ENCODE measurements at places on chromosomes 2 and 18.

DNA sequence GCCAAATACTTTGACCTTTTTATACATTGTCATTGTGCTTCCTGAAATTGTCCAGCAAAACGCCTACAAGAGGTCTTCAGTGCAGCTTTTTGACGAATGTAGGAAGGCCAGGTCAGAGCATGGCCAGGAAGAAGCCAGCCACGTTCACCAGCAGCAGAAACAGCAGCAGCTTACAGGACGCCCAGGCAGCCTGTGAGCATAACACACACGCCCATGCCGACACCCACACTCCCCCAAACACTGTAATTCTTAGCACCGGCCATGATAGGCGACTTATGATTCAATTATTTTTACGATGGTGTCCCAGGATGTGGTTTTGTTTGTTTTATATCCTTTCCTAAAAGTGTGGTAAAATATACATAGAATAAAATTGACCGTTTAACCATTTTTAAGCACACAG, 249.1 kb upstream of the SALL3 start:
- no peak for DNase-seq

GRCh38 chr2:44674473-44675284, 266.8 kb upstream of the SIX3 start:
- DNase-seq: no peak

- DNase-seq: no peak
These were observed 419.4 kb downstream of the DCDC2C start for GRCh38 chr2:4122726-4123125.

DNA sequence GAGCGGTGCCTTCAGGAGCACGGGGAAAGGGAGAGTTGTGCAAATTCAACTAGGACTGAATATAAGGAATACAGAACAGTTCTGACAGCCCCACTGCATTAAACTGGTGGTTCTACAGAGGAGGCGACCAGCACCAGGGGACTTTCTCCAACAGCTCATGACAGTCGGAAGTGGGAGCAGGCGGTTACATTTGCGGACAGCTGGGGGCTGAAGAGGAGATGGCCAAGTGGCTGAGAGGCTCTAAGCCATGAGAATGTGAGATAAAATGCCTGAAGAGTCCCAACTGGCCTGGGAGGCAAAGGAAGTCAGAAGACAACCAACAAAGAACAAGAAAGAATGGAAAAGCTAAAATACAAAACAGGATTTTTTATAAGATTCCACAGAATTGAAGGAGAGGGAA, 141.3 kb downstream of the L3MBTL4 start:
- no peak for DNase-seq

GRCh38 chr2:46434851-46435273, 44.5 kb upstream of the TMEM247 start:
- DNase-seq: no peak

- DNase-seq: no peak
These were observed 5.8 kb upstream of the ADNP2 start for GRCh38 chr18:80103231-80103630.

DNA sequence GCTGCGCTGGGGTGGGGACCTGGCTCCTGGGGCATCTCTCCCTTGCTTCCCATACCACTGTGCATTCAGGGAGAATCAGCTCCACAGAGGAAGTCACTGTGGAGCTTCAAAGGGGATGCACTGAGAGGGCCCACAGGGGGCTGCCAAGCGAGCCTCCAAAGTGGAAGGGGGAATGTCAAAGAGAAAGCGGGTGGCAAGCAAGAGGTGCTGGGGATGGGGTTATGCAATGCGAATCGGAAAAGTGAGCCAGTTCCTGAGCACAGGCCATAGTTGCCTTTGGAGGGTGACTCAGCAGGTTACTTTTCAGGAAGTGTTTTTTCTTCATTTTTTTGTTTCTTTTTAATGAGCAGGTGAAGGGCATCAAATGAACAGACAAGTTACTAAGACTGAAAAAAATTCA, 17.6 kb downstream of the PMAIP1 start:
- no peak for DNase-seq

GRCh38 chr2:241489733-241490680, 18.4 kb downstream of the STK25 start:
- DNase-seq: no peak

GRCh38 chr2:48170281-48170680, 264.0 kb upstream of the FBXO11 start:
- DNase-seq: no peak

GRCh38 chr18:46148810-46149209, 44.6 kb downstream of the HAUS1 start:
- DNase-seq: no peak

DNA sequence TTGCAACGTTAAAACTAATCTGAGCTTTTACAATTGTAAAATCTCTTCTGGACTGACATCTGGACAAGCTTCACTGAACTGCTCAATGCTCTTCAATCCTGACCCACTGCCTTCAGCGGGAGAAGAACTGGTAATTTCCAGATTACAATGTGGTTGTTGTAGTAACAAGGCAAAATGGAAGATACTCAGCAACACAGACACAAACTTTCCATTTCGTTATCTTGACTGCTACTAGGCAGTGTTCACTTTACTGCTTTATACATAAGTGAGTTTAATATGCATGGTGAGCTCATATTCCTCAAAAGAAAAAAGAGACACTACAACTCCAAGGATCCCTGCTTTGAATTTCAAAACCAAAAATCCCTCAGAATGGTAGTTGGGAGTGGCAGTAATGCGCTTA, 51.9 kb downstream of the GRB14 start:
- DNase-seq: no peak

GRCh38 chr2:127641133-127641532, 4.8 kb upstream of the GPR17 start:
- no peak for DNase-seq

GRCh38 chr18:361941-362310, 94.1 kb upstream of the THOC1 start:
- no peak for DNase-seq

DNA sequence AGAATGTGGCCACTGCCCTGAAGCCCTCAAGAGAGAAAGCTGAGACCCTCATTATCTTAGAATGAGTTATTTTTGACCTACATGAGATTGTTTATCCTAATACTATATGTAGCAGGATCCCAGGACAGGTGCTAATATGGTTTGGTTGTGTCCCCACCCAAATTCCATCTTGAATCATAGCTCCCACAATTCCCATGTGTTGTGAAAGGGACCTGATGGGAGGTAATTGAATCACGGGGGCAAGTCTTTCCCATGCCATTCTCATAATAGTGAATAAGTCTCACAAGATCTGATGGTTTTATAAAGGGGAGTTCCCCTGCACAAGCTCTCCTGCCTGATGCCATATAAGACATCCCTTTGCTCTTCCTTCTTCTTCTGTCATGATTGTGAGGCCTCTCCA, 76.8 kb downstream of the CCBE1 start:
- DNase-seq: no peak

DNA sequence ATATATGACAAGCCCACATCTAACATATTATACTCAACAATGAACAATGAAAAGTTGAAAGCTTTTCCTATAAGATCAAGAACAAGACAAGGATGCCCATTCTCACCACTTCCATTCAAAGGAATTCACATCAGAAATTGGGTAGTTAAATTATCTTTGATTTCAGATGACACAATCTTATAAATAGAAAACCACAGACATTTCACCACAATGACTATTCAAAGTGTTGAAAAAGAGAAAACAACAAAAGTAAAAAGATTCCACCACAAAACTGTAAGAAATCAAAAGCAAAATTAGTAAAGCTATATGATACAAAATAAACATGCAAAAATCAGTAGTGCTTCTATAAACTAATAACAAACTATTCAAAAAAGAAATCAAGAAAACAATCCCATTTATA, 279.7 kb upstream of the MYT1L start:
- DNase-seq: no peak

DNA sequence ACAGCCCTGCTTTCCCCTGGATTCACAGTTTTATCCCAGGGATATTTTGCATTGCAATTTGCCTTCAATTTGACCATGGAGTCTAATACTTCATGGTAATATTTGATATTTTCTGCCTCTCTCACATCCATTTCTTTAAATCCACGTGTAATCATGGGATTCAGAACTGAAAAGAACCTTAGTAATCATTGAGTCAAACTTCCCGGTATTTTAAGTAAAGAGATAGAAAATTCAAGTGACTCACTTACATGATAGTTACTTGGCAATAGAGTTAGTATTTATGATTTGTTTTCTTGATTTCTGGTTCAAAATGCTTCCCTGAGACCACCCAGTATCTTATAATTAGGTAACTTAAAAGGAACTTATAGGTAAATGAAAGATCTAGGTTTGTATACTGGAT, 33.7 kb upstream of the CDC42EP3 start:
- DNase-seq: no peak

- no peak for DNase-seq
These were observed 42.4 kb upstream of the MTIF2 start for GRCh38 chr2:55311444-55311870.

- no peak for DNase-seq
These were observed 28.9 kb downstream of the ZNF532 start for GRCh38 chr18:58893388-58894099.

DNA sequence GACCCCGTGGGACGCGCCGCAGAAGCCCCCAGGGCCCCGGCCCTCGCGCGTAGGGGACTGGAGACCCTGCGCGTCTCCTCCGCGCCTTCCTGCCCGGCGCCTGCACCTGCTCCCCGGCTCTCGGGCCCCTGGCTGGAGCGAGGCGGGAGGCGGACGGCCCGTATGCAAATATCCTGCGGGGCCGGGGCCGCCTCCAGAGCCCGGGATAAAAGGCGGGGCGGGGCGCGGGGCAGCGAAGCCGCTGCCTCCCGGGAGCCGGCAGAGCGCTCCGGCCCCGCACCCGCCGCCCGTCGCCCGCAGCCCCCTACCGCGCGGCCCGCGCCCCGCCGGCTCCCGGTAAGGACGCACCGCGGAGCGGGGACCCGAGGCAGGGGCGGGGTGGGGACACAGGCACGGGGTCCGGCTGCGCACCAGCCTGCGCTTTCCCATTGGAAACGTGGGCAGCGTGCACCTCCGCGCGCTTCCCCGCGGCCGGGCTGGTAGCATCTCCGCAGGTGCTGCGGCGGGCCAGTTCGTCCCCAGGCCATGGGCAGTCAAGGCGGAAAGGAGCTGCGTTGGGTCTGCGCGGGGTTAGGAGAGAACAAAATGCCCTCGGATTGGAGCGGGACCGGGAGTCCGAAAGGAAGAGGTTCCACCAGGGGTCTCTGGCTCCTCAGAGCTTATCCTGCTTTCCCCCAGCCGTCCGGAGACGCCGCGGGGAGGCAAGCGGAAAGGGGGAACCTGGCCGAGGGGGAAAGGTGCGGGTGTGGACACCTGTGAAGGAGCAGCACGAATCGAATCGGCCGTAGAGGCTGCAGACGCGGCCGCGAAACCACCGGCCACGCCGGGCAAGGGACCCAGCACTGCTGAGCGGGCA, at the start of gene ATP6V1C2:
Gene ATP6V1C2 (plus strand): TSS at position 235 of the 856 bp plus-strand sequence. CDS start 1,220 bp downstream, outside the sequence.
- DNase-seq: no peak

GRCh38 chr18:59085797-59086196, 53.9 kb upstream of the SEC11C start:
- DNase-seq: no peak

DNA sequence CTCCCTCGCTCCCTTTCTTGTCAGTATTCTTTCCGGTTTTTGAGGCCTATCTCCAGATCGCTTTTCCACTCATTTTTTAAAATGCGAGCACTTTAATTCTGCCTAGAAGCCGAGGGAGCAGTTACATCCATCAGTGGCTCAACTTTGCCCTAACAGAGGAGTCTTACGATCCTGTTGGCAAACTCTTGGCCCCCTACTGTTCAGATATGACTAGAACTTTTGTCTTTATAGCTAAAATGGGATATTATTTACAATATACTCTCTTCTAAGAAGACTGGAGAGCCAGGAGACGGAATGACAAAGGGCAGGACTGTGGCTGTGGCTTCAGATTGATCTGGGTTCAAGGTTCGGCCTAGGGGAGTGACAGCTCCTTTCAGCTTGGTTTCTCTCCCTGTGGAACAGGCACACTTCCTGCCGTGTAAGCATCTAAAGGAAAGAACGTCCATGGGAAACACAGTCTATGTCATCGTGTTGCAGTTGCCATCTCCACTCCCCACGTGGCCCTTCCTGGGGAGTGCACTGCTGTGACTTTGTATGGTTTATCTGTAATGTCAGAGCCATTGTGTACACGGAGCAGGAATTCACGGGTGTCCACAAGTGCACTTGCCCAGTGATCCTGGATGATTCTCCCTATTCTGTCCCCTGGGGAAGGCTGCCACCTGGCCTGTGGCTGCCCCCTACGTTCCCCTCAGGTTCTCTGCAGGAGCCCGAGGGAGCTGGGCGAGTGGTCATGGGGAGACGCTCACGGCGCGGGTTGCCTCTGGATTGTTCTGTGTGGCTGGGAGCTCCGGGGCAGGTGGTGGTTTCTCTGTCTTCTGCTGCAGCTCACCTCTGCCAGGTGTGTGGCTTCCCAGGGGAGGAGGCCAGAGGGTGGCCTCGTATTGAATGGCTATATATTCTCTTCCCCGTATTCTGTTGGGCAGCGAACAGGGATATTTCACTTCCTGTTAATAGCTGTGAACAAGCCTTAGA, 222.0 kb downstream of the LDLRAD4 start:
- no peak for DNase-seq

DNA sequence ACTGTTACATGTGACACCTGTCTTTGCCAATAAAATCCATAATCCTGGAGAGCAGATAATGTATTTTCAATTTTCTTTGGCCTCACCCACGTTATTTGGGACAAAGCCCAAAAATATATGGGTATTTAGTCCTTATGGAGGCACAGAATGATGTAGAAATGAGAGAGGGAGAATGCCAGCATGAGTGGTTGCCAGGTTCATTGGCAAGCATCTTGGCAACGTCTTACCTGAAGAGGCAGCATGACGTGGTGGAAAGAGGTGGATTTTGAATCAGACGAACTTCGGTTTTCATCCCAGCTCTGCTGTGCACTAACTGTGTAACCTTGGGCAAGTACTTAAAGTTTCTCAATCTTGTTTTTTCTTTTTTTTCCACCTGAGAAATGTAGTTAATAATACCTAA, 969.6 kb upstream of the PIK3C3 start:
- no peak for DNase-seq

DNA sequence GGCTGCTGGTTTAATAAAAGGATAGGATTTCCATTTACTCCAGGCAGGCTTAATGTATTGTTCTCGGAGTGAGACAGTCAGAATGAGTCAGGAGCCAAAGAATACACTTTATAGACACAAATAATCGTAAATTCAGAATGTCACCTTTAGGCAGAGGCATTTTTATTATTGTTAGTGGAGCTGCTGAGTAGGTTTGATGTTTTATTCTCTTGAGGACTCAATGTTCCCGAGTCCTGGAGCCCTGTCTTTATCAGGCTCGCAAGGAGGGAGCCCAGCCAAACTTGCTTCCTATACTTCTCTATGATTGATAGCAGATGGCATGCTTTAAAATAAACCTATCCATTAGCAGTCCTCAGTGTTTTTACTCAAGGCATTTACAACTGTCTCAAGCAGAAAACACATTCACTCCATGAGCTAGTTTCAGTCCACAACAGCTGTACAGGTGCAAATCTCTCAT, 492.3 kb upstream of the ZEB2 start:
- no peak for DNase-seq

- DNase-seq: no peak
These were observed 53.3 kb downstream of the CCDC148 start for GRCh38 chr2:158403237-158403636.

- no peak for DNase-seq
These were observed 947 bp downstream of the ZEB2 start for GRCh38 chr2:144518748-144519596.
